ENCODE measurements at places on chromosomes 4 and X.
A peak's percentile ranks its signal among the peaks of the same experiment; 100 is the strongest.

DNA sequence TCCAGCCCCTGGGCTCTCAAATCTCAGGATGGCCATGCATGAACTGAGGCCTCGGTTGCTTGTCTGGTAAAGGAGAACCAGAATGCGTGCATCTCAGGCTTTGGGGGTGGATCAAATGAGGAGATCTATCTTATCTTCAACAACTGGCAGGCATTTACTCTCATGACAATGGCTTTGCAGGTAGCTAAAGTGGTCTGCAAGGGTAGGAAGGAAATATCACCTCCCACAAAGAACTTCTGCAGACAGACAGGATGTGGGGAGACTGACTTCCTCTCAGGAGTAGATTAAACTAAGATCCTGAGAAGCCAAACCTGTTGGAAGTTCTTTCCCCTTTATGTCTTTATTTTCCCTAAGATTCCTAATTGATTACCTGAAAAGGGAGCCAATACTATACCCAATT lies 7.8 kb downstream of the LDB2 start:
- DNase-seq: no peak

- DNase-seq: no peak
These were observed 30.0 kb upstream of the HUWE1 start for GRCh38 chrX:53716328-53717088.

GRCh38 chr4:11469650-11470437 lies 41.1 kb upstream of the HS3ST1 start:
- DNase-seq: peak; percentile 10

GRCh38 chr4:22077571-22077970 lies 129.0 kb upstream of the KCNIP4 start:
- no peak for DNase-seq

DNA sequence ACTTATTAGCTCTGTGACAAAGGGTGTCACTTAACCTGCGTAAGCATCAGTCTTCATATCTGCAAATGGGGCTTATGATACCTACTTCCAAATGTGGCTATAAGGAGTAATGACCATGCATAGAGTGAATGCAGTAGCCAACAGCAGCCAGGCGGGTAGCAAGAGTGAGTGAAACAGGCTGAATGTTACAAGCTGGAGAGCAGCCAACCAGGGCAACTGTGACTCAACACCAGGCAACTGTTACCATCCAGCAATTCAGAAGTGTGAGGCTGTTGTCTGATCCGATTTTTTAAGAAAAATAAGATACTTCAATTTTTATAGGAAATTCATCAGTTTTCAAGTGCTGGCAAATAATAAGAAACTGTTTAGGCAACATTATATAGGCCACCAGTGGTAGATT lies 270.2 kb upstream of the TAPT1 start:
- DNase-seq: no peak

GRCh38 chrX:9670136-9670814 lies 95.4 kb downstream of the GPR143 start:
- no peak for DNase-seq

GRCh38 chrX:129772796-129773431 lies 6.8 kb upstream of the SASH3 start:
- peak; percentile 45 for DNase-seq

GRCh38 chr4:123398853-123399626 lies 2.4 kb downstream of the SPRY1 start:
- peak; percentile 60 for DNase-seq

- DNase-seq: no peak
These were observed 302.3 kb downstream of the DCHS2 start for GRCh38 chr4:154189346-154189745.

GRCh38 chr4:157978680-157979361 lies 194.0 kb downstream of the GASK1B start:
- peak; percentile 44 for DNase-seq

- DNase-seq: no peak
These were observed 3.3 kb downstream of the TMEM185A start for GRCh38 chrX:149628280-149628679.

DNA sequence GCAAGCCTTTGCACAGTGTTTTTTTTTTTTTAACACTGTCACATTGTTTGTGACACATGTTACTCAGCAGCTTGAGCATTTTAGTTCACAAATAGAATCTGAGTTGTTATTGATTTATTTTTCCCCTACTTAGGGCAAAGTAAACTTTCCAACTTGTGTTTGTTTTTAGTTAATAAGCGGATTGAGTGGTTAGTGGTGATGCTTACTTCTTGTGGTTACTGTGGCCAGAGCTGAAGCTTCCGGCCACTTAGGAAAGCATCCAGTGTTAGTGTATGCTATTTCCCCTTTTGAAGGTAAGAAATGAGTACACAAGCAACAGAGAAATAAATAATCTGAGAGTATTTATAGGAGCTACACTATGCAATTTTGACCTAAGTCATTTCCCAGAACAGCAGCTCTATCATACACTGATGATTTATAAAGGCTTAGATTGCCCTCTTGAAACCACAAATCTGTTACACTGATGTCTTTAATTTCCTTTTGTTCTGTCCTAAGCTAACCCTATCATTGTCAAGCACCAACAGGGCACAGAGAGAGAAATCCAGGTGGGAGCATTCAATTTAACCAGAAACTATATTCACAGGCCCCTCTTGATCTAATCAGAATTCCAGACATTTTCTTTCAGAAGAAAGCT lies 2464.6 kb downstream of the PCDH7 start:
- no peak for DNase-seq

DNA sequence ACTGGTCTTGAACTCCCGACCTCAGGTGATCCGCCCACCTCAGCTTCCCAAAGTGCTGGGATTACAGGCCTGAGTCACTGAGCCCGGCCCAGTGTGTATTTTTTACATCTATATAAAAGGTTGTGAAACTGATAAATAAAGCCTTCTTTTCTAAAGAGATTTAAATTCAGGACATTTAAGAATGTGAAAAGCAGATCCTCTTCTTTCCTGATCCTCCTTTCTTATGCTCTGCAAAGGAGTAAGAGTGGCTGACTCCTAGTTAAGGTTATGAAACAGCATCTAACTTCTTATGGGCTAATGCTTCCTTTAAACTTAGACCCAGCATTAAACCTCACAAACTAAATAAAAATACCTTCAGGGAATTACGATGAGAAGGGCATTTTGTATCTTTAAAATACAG lies 197.7 kb upstream of the MAB21L2 start:
- DNase-seq: no peak

GRCh38 chr4:123578276-123579029 lies 181.9 kb downstream of the SPRY1 start:
- no peak for DNase-seq

- no peak for DNase-seq
These were observed 1064.8 kb upstream of the IGFBP7 start for GRCh38 chr4:58175024-58175423.

- DNase-seq: no peak
These were observed 32.8 kb downstream of the REPS2 start for GRCh38 chrX:16979226-16979625.

DNA sequence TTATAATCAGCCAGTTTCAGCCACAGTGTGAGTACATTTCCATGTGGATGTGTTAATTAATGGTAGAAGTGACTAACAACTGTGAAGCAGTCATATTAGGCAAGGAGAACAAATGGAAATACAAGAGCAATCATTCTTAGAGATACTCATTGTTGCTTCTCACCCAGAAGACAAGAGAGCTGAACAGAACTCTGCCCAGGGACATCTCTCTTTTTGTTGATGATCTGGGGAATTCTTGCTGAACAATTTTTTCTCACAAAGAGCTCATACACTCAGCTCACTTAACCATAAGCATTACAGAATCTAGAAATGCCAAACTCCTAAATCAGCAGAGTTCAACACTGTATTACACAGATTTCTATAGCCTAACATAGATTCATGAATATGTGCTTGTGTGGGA lies 150.1 kb downstream of the COMMD8 start:
- no peak for DNase-seq

DNA sequence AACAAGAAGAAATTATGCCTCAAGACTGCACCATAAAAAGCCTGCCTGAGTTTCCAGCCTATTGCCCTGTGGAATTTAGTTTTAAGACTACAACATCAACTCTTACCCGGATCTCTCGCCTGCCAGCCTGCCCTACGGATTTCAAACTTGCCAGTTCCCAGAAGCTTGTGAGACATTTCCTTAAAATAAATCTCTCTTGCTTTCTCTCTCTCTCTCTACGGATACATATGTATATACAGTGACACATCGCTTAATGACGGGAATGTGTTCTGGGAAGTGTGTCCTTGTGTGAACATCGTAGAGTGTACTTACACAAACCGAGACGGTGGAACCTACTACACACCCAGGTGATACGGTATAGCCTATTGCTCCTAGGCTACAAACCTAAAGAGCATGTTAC lies 79.5 kb downstream of the CLNK start:
- DNase-seq: no peak

DNA sequence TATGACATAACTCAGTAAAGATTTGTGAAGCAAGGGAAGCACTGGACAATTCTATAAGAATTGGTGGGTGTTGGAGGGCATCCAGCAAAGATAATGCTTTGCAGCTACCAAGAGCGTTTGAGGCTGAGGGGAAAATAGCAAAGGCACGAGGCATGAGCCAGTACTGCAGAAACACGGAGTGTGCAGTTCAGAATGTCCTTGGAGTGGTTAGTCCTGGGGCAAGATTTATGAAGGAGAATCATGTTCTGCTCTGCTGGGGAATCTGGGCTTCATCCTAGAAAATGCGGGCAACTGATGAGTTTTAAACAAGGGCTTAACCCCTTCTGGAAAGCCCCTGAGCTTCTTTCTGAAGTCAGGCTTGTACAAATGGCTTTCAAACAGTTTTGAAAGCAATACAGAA lies 452.5 kb downstream of the IL15 start:
- no peak for DNase-seq

DNA sequence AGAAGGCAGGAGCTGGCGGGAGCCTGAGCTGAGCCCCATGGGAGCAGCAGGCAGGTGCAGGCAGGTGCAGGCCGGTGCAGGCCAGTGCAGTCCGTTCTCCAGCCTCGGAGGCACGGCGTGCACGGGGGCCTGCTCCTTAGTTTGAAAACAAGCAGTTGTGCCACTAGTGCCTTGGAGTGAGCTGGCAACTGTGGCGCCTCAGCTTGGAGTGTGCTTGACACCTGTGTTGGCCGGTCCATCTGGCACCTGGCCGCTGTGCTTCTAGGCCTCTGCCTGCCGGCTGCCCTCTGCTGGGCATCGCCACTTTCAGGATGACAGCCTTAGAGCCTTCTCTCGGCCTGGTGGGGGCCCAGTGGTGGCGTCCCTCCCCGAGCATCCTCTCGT lies 47.9 kb downstream of the RGS12 start:
- DNase-seq: no peak

DNA sequence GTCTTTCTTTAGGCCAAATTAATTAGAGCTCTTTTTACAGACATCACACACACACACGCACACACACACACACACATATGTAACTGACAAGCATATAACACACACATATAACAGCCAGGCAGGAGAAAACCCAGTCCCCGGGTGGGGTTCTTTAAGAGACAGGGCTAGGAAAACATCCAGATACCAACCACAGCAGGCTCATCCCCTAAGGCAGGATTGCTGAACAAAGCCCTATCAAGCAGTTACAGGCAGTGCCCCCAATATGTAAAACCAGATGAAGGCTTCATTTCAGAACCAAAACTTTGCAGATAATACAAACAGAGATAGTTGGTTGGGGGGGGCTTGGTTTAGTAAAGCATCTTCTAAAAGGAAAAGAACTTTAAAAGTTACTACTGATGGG lies 18.0 kb upstream of the FAM47E start:
- DNase-seq: no peak

DNA sequence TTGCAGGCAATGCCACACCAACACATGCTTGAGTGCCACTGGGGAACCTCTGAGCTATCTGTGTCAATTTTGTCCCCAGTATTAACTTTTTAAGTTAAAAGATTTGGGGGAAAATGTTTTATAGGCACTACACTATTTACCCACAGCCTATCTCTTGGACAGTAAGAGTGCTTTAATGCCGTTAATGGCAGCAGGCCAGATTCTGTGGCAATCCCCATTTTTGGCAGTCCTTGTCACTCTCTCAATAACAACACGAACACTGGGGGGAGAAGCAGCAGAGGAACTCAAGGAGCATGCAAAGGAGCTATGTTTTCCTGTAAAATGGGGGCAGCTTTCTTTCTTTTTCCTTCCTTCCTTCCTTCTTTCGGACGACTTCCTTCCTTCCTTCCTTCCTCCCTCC lies 168.6 kb downstream of the NSUN7 start:
- no peak for DNase-seq

GRCh38 chrX:9706421-9706820 lies 59.2 kb downstream of the GPR143 start:
- no peak for DNase-seq

DNA sequence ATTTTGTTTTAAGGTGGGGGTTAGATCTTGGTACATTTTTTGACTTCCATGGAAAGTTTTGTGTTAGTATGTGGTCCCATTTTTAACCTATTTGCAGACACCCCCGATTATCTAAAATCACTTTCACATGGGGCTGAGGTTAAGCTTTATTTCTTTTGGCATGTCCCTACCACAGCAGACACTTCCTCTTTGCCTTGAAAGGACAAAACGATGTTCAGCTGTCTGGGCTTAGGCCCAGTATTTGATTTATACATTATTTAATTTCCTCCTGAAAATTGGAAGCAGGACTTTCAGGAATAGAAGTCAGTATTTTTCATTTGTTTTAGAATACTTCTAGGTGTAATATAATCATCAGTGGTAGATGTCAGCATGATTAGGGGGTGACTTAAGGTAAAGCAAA lies 112.4 kb upstream of the SPRY1 start:
- no peak for DNase-seq

- DNase-seq: no peak
These were observed 40.9 kb upstream of the MSX1 start for GRCh38 chr4:4818415-4819212.

- DNase-seq: no peak
These were observed 9.4 kb downstream of the KLF3 start for GRCh38 chr4:38673130-38673978.
